ENCODE measurements at places on chromosomes 5 and 9.
A peak's percentile ranks its signal among the peaks of the same experiment; 100 is the strongest.

- no peak for DNase-seq
These were observed 174.1 kb upstream of the RFX3 start for GRCh38 chr9:3699883-3700282.

- no peak for DNase-seq
These were observed 338.7 kb upstream of the PDE4D start for GRCh38 chr5:60232036-60232795.

- DNase-seq: no peak
These were observed 106.8 kb upstream of the FBN2 start for GRCh38 chr5:128644863-128645262.

GRCh38 chr9:12859704-12860251, 85.0 kb downstream of the LURAP1L start:
- no peak for DNase-seq

DNA sequence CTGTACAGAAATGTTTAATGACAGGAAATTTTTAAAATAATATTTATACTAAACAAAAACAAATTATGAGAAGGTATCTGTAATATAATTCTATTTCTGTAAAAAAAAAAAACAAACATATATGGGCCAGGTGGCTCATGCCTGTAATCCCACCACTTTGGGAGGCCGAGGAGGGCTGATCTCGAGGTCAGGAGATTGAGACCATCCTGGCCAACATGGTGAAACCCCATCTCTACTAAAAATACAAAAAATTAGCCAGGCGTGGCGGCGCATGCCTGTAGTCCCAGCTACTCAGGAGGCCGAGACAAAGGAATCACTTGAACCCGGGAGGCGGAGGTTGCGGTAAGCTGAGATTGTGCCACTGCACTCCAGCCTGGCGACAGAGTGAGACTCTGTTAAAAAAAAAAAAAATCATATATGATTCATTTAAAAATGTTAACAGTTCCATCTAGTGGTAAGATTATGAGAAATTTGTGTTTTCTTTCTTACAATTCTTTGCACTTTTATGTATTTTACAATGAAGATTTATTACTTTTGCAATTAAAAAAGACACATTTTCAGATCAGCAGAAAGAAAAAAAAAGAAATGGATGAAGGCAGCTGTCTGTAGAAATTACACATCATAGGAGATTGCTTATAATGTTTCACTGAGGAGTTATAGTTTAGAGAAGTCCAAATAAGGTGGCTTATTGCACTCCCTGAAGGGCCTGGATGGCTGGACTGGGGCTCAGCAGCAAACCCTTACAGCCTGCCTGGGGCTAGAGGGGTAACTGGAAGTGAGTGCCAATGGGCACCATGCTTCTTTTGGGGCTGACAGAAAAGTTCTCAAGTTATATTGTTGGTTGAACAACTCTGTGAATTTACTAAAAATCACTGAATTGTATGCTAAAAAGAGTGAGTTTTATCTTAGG, 20.3 kb downstream of the C9orf153 start:
- no peak for DNase-seq

GRCh38 chr9:110126986-110127864, 80.7 kb downstream of the C9orf152 start:
- DNase-seq: no peak

GRCh38 chr5:88230546-88231066, 38.0 kb downstream of the TMEM161B start:
- DNase-seq: no peak

DNA sequence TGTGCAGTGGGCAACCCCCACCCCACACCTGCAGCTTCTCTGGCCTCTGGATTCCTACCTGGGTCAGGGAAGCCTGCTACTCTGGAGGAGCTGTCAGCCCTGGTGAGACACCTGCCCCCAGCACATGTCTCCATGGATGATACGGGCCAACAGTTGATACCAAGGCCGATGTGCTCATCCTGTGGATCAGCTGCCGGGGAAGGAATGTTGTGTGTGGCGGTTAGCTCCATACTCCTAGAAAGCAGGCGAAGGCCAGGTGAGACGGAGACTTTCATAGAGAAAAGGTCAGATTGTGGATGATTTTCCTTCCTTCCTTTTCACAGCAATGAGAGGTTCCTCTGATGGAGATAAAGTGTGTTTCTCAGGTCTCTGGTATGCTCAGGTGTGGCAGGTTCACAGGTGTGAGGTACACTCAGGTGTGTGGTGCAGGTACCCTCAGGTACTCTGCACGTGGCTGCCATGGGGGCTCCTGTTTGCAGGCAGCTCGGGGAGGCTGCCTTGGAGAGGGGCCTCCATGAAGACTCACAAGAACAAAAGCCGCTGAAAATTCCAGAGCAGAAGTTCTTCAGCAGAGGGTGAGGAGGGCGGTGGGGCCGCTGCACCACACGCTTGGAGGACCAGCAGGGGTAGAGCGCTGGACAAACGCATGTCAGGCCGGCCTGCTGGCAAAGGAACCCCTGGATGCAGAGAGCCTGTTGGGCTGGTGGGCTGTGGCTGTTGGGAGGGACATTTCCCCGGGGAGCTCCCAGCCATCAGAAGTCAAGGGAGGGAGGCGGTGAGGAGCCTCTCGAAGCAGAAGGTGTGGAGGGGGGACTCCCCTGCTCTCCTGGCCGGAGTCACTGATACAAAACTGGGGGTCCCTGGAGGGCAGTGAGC, 5.1 kb upstream of the AHRR start:
- peak; percentile 64 for DNase-seq

DNA sequence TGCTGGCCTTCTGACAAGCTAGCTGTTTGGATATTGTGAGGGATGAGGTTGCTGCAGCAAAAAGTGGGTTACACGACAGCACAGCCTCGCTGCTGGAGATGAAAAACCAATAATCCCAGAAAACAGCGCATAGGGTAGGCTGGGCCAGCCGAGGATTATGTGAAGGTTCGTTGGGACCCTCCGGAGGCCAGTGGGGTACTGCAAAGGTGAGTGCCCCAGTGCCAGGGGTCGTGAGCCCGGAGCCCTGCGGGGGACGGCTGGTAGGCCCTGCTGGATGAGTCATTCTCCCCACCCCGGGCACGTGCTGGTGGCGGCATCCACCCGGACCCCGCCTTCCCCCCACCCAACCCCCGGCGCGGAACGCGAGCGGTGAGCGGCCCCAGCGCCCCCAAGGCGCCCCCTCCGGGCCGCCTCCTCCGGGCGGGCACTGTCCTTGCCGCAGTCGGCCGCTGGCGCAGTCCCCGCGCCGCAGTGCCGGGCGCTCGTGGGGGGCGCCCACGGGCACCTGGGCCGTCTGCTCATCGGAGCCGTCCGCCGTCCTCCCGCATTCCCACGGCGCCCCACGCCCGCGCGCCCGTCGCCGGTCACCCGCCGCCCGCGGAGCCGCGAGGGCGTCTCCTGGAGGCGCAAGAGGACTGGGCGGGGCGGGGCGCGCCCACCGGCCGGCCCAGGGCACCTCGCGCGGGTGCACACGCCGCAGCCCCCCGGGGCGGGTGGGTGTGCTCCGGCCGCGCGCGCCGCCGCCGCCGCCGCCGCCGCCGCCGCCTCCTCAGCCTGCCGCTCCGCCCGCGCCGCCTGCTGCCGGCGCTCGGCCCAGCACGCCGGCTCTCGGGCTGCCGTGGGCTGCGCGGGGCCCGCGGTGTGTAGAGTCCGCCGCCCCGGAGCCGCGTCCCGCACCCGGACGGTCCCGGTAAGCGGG, at the start of gene PHF24:
Gene PHF24, plus strand, starts transcription at position 794 of the 919 bp plus-strand sequence. CDS start 13,014 bp downstream, outside the sequence.
- DNase-seq: no peak

DNA sequence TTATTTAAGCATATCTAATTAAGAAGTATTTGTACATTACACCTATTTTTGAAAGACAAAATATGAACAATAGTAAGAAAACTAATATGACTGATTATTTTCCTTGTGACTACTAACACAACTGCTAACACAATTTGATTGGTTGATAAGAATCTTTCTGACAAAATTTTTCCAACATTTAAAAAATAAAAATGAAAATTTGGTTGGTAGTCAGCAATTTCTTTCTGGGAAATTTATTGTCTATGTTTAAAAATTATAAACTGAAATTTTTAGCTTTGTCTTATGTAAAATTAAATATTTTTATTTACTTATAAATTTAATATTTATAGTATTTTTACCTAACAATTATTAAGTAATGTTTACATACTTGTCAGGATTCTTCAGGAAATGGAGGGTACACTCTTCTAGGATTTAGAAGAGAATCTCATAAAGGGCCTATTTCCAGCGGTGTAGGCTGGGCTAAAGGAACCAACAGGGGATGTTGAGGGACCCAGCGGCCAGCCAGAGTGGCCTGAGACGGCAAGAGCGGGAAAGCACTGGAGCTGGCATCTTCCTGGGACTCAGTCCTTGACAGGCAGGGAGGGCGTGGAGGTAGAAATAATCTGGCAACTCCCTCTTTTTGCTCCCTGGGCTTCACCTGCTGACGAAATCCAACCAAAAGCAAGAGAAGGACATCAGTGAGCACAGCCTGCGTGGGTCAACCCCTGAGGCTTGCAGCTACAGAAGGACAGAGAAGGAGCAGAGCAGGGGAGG, 14.7 kb upstream of the FAM120A start:
- no peak for DNase-seq

- peak; percentile 29 for DNase-seq
These were observed 149.6 kb downstream of the DROSHA start for GRCh38 chr5:31382051-31382878.

- no peak for DNase-seq
These were observed 341.1 kb downstream of the MAT2B start for GRCh38 chr5:163846512-163846911.

DNA sequence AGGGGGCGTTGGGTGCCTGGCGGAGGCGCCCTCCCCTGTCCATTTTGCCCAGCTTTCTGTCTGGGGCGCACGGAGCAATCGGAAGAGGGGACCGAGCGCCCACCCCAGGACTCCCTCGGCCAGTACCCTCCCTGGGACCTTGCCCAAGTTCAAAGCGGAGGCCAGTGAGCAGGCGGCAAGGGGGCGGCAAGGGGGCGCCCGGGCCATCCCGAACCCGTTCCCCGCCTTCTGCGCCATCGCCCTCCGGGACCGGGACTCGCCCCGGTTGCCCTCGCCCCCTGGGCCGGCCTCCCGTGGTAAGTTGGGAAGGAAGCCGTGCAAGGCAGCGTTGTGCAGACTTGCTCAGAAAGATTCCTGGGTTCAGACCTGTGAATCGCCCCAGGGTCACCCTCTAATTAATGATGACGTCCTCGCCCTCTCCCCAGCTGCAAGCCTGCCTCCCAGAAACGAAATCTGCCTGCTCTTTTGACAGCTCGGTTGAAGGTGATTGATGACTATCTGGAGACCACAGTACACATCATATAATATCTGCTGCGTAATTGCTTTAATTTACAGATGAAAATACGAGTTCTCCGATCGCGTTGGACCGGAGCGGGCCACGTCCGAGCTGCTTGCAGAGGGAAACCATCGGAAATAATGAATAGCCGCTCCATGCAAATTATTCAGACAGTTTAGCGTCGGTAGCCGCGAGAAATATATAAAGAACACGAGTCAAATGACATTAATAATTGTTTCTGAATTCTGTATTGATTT, 1.4 kb upstream of the IRX4 start:
- DNase-seq: no peak

DNA sequence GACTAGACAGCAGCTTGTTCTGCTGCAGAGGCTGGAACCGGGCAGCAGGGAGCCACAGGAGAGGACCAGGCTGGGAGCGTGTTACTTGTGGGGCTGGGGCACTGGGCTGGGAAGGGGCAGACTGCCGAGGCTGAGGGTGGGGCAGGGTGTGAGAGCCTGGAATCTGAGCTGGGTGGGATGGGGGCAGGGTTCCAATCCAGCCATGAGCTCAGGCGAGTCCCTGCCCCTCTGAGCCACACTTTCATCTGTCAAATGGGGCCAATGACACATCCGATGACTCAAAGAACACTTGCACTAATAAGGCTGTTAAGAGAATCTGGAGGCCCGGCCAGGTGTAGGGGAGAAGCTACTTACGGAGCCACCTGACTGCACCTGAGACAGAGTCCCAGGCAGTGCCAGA, 18.7 kb upstream of the WDR38 start:
- no peak for DNase-seq

DNA sequence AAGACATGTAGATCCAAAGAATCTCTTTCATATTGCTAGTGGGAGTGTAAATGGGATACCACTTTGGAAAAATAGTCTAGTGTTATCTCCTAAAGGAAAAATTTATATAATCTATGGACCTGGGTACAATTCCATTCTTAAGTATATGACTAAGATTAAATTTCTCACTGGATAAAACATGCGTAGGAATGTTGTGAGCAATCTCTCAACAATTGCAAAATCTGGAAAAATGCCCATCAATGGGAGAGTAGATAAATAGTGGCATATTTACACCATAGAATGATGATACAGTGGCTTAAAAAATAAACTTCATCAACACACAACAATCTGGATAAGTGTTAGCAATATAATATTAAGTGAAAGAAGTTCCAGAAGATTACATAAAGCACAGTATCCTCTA, 469.5 kb downstream of the MAN2A1 start:
- no peak for DNase-seq

GRCh38 chr9:14030375-14031059, 283.4 kb downstream of the NFIB start:
- DNase-seq: no peak

- no peak for DNase-seq
These were observed 1905.1 kb downstream of the MAT2B start for GRCh38 chr5:165410476-165410875.

- no peak for DNase-seq
These were observed 149.5 kb upstream of the PTCH1 start for GRCh38 chr9:95666096-95666784.

DNA sequence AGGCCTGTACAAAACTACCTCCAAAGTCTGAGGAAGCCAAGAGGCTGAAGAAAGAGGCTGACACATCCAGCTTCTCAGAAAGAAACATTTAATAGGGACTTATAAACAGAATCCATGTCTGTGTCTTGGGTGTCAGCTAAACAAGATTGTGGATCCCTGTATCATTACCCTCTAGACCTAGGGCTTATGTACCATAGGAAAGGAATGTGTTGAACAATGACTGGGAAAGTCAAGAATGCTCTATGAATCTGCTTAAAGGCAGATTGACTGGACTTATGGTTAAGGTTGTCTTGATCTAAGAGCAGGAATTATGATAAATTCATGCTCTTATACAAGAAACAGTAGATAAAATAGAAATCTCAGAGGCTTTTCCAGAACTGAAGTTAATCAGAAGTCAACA, 335.7 kb upstream of the RPS23 start:
- DNase-seq: no peak

Data from GM10248 (cell line).